ENCODE measurements at places on chromosomes 2 and 18.

GRCh38 chr18:53056064-53056463, 716.1 kb downstream of the DCC start:
- DNase-seq: no peak

- DNase-seq: no peak
These were observed 570.5 kb downstream of the TDRD15 start for GRCh38 chr2:21694079-21694878.

DNA sequence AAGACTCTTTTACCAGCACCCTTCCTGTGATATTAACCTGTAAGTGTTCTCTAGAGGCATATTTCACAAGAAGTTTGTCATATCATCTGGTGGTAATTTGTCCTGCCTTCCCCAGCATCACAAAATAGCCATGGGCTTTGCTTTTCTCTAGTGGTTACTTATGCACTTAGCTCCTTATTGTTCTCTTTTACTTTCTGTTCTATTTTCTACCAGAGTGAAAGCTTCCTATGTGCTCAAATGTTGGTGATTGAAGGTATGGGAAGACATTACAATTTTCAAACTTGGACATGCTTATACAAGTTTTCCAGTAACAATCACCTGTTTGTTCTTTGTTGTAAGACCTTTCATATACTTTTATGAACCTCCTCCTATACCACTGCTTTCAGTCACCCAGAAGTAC, 87.0 kb upstream of the KCNH7 start:
- no peak for DNase-seq

- no peak for DNase-seq
These were observed 415.5 kb downstream of the CBLN2 start for GRCh38 chr18:72128649-72129048.

GRCh38 chr18:7590826-7591560, 23.9 kb downstream of the PTPRM start:
- DNase-seq: no peak

- DNase-seq: no peak
These were observed 549 bp upstream of the DPP4 start for GRCh38 chr2:162074632-162074895.

- no peak for DNase-seq
These were observed 7.8 kb downstream of the PECR start for GRCh38 chr2:216073773-216074172.

GRCh38 chr2:11798701-11799435, 52.4 kb downstream of the LPIN1 start:
- no peak for DNase-seq

DNA sequence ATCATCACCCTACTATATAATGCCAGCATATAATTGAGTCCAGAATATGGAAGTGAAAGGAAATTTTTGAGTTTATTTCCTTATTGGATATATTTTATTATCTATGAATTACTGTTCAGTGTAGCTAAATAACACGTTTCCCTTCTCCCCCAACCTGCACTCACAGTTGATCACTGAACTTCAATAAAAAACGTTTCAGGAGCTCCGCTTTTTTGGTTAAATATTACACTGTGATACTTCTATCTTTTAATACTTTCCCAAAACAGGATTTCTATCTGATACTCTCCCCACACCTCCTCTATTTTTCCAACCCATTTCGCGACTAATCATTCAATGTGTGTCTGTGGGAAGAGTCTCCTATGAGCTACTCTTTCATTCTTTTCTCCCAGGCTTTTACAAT, 7.2 kb downstream of the VSNL1 start:
- DNase-seq: no peak

DNA sequence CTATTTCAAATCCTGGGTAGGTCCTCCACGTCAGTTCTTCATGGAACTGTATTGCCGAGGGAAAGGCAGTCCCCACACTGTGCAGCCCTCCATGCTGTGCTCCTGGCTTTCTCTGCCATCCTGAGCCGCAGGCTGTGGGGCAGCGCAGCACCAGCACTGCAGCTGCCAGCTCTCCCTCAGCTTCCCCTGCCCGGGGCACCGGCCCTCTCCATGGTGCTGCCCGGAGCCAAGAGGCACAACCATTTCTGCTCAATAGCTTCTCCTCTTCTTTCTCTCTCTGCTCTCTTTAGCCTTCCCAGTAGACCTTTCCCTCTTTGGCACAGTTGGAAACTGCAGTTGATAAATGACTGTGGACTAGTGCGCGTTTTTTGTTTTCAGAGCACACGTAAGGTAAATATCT, 12.1 kb downstream of the ANKRD23 start:
- no peak for DNase-seq

DNA sequence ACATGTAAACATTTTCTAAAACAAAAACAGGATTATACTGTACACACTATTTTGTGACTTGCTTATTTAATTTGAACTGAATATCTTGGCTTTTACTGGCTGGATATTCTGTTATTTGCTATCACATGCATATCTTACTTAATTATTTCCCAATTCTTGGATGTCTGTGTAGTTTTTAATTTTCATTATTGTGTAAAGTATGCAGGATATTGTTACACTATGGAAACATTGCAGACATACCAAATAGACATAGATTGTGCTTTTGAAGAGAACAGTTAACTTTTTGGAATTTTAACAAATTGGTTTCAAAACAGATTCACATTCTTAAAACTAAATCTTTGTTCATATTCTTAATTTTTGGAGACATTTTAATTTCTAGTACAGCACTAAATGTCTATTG, 2.1 kb downstream of the PHOSPHO2 start:
- DNase-seq: no peak

DNA sequence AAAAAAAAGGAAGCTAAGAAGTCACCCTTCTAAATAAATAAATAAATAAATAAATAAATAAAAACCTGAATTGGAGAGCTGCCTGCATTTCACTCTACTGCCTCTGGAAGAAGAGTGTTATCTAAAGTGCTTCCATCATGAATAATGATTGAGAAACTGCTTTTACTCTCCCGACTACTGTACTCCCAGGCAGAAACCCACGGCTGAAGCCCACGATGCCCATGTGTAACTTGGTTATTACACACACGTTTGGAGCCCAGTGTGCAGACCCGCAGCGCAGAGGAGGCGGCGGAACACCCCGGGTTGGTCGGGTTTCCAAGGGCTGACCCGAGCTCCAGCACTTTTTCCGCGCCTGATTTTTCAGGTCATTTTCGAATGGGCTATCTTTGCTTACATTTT, 697 bp upstream of the SPATS2L start:
- DNase-seq: no peak

DNA sequence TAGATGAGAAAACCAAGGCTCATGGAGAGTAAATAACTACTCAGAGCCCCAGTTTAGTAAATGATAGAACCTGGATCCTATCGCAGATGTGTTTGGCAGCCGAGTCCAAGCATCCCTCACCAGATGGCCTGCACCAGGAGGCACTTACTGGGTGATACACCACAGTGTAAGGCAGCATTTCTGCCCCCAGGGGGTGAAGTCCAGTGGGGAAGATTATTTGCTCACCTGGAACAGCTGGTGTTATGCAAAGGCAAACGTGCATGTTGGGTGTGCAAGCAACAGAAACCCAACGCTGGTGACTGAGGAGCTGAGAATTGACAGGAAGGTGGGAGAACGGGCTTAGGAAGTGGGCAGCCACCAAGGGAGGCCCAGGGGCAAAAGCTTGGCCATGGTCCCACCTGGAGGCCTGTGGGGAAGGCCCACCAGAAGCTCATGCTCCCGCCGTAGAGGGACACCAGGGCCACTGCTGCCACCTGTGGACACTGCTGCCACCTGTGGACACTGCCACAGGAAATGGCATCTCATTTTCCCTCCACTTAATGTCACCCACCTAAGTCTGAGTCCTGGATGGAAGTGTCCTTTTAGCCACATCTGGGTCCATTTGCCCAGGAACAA, 100.6 kb downstream of the TFCP2L1 start:
- DNase-seq: no peak

DNA sequence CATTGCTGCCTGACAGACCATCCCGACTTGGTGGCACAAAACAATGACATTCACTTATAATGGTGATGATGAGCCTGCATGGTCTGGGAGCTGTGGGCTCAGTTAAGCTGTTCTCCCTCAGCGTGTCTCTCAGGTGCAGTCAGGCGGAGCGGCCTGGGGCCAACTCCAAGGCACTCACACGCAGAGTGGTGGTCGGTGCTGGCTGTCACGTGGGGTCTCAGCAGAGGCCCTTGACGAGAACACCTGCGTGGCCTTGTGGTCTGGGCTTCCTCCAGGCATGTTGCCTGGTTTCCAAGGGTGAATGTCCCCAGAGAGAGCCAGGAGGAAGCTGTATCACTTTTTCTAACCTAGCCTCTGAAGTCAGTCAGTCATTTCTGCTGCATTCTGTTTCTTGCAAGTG, 29.8 kb downstream of the ARMC9 start:
- DNase-seq: no peak

GRCh38 chr2:218329826-218330593, 26.6 kb upstream of the CATIP start:
- no peak for DNase-seq

GRCh38 chr2:232336981-232337720, 41.4 kb upstream of the ALPP start:
- DNase-seq: no peak

- DNase-seq: no peak
These were observed 155.3 kb upstream of the SIX3 start for GRCh38 chr2:44786045-44786816.

DNA sequence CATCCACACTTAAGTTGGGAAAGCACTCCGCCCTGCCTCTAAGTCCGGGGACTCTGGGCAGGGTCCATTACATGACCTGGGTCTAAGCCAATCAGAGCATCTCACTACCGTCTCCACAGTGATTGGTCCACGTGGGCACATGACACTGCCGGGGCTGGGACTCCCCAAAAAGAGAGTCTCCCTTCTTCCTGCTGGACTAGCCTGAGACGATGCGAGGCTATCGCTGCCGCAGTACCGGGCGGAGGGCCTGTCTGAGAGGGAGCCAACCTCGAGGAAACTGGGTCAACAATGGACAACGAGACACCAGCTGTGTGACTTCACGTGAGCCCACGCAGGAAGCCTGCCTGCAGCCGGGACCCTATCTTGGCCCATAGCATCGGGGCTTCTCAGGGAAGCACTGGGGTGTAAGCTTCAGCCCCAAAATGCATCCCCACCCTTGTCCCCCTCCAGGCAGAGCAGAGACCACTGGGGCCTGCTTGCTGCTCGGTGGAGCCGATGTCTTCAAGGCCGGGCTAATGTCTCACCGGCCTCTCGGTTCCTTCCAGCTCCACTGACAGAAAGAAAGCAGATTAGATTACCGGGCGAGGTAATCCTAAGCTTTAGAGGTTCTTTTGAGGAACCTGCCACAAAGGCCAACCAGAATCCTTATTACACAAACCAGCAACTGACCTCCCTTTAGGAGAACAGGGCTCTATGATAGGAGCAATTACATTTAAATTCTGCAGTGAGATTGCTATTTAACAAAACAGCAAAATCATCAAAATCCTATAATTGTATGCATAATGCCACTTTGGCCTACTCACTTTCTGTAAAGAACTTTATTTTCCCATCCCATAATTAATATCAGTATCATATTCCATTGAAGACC, 21.3 kb upstream of the COPS8 start:
- DNase-seq: no peak

DNA sequence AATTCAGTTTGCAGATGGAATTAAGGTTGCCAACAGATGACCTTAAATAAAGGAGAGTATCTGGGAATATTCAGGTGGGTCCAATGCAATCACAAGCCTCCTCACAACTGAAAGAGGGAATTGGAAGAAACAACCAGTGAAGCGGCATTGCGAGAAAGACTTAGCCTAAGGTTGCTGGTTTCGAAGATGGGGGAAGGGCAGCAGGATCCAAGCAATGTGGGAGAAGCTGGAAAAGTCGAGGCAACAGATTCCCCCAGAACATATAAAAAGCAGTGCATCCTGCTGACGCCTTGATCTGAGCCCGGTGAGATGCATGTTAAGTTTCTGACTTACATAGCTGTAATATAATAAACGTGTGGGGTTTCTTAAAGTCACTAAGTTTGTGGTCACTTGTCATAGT, 162.5 kb downstream of the NDUFA10 start:
- no peak for DNase-seq

DNA sequence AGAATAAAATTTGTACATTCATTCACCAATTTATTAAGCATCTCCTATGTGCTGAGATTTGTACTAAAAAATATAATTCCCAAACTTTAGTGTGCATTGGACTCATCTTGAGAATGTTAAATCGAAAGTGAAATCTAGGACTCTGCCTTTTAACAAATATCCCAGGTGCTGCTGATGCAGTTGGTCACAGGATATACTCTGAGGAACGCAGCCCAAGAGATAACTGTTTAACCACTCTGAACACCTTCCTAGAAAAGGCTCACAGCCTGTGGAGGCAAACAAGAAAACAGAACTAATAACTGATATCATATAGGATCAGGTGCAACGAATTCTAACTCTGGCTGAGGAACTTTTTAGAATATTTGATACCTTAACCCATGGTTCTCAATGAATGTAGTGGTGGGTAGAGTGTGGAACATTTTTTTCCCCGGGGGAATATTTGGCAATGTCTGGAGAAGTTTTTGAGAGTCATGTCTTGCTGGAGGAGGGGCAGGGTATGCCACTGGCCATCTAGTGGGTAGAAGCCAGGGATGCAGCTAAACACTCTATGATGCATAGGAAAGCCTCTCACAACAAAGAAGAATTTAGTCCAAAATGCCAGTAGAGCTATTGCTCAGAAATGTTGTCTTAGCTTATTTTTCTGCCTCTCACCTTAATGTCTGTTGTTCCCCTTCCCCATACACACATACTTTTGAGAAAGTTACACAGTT, 96.5 kb downstream of the EHBP1 start:
- no peak for DNase-seq

DNA sequence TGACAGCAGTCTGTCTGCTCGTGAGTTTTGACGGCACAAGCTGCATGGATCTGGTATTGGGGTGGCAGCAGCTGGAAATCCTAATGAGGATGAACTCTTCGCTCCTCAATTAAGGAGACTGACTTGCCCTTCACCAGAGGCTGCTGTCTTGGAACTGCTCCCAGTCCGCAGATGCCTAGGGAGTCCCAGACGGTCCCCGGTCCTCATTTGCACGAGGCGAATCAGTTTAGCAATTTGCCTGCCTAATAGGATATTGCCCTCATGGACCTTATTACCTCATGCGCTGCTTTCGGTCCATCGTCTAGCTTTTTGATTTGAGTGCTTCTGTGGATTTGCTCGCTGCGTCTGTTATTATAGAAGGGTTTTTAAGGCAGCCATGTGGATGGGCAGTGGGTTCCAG, 40.6 kb downstream of the ASAP2 start:
- DNase-seq: no peak

DNA sequence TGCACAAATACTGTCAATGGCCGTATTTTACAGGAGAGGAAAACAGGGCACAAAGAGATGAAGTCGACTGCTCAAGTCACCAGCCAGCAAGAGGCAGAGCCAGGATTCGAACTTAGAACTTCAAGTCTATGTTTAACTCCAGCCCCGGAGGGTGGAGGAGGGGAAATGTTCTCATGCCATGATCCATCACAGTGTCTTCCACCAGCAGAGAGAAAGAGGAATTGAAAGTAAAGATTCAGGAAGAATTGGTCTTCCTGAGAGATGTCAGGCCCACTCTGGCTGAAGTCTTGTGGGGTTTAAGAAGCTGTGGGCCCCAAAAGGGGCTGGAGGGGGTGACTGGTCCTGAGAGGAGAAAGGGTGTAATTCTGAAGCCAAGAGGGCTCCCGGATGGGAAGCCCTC, 260.0 kb downstream of the TNS1 start:
- DNase-seq: no peak
